ENCODE measurements at places on chromosomes 5 and 9.

DNA sequence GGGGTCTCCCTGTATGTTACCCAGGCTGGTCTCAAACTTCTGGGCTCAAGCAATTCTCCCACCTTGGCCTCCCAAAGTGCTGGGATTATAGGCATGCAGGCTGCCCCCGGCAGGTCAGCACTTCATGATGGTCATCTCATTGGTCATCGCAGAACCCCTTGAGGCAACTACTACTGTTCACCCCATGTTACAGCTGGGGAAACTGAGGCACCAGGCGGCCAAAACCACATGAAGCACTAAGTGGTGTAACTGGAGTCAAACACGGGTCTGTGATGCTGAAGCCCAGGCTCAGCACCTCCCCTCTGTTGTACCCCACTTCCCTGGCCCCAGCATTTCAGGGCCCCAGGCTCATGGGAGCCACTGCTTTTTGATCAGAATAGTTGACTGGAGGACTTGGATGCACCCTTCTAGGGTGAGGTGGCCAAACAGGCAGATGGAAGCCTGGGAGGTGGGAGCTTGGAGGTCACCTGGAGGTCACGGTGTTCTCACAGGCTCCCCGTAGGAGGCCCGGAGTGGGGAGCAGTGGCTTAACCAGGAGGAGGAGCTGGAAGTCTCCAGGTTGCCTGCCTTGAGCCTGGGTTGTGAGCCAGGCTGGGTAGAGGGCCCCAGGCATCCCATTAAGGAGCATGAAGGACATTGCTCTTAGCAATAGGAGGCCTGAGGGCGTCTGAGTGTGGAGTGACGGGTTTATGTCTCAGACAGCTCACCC, 57.3 kb upstream of the RPL26L1 start:
- DNase-seq, result no peak

DNA sequence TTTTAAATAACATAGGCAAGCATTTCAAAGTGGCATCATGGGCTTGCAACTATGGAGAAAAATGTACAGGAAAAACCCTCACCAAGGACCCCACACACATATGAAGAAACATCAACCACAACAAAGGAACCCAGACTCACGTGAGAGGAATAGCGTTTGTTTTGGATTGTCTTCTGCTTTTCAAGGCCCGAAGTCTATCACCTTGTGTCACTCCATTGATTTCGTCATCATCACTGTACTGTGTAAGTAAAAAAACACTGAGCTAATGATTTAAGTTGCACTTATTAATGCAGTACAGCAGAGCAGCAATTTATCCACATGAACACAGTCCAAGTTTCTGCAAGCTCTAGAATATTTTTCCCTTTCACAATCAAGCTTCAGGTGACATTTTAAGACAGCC, 72.4 kb downstream of the HABP4 start:
- no peak for DNase-seq

GRCh38 chr5:180832638-180833068, 28.4 kb downstream of the ZFP62 start:
- no peak for DNase-seq

GRCh38 chr9:74595286-74595685, 98.2 kb downstream of the RORB start:
- no peak for DNase-seq

- DNase-seq, result no peak
These were observed 18.3 kb downstream of the CMBL start for GRCh38 chr5:10289353-10289752.

DNA sequence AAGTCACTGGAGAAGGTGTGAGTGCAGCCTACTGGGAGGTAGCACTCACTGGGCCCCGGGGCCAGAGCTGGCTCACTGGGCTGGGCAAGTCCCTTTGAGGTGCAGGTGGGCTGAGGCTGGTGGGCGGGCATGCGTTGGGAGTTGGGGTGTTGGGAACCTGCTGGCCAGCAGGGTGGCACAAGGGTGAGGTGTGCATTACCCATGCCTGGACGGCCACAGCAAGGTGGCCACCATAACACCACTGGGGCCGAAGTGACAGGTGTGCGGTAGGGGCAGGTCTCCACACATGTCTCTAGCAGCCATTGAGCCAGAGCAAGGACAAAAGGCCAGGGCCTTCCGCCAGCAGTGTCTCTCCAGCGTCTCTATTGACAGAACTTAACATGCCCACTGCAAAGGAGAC, 22.6 kb downstream of the PRRT1B start:
- DNase-seq, result no peak

GRCh38 chr9:133673258-133673655, 37.1 kb downstream of the DBH start:
- DNase-seq, result no peak
